NCI-H1694 (cell line): ENCODE measurements at places on chromosomes 3 and 15.

GRCh38 chr3:72492240-72492639, 356.0 kb downstream of the SHQ1 start:
- no peak for DNase-seq

- no peak for DNase-seq
Observed at GRCh38 chr15:25884370-25884769, 21.2 kb upstream of the ATP10A start.

- no peak for DNase-seq
Observed at GRCh38 chr15:95290176-95290974, 1040.1 kb upstream of the NR2F2 start.

DNA sequence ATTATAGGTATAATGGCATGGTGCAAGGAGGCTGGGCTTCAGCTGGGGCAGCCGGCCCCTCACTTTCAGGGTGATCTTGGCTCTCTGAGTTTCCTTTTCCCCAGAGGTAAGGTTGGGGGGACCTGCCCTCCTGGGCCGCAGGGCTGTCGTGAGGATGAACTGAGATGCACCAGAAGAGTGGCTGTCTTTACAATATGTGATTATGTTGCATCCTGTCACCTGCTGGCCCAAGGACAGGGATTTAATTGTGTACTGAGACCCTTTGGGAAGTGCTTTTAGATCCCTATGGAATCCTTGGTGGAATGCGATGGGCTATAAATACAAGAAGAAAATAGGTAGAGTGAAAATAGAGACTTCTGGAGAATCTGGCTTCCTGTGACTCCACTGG, 22.1 kb downstream of the ANAPC13 start:
- no peak for DNase-seq
